Stimulated activated CD8-positive, alpha-beta memory T cell treated with anti-CD3 and anti-CD28 coated beads, Interleukin-7, amount 100 ng/mL, for 4 hours (primary cell): ENCODE measurements at places on chromosomes 12 and 14.

DNA sequence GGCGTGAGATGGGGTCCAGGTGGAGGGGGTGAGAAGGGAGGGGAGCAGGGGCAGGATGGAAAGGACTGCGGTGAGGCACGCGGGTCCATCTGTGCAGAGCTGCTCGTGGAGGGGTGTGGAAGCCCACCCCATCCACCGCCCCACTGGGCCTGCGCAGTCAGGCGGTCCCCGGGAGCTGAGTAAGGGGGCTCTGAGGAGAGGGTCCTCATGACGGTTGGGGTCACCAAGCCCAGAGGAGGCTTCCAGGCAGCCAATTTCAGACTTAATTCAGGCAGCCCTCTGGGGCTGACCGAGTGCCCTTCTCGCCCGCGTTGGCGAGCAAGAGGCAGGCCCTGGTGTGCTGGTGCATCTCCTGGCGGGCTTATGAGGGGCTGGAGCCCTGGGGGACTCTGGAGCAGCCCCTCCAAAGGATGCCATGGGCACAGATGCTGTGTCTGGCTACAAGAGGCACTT lies 115.5 kb downstream of the KIF26A start:
- no peak for DNase-seq

- no peak for DNase-seq
These were observed 15.7 kb downstream of the AMN start for GRCh38 chr14:102938191-102938590.

GRCh38 chr14:59688224-59689170 lies 111.9 kb upstream of the CCDC175 start:
- DNase-seq: no peak

DNA sequence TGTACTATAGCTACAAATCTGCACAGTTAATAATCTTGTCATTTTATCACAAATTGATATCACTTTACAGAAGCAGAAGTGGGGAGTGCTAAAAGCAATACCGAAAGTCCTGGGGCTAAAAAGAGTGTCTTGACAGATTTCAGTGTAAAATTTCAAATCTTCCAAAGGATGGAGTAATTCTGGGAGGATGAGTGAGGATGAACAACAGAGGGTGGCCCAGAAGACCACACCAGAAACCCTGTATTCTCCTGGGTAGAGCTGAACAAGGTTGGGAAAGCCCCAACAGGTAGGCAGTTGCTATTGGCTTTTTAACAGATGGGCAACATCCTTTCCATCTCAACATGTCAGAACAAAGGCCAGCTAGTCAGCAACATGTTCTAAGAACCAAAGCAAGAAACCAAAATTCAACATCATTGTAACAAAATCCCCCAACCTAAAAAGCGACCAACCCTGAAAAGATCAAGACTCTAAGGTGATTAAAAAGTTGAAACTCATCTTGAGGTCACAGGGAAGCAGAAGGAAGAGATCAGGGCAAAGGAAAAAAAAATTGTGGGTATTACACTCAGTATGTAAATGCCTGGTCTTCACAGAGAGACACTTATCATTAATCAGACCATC lies 38.8 kb downstream of the CBX5 start:
- DNase-seq: no peak

- no peak for DNase-seq
These were observed 21.1 kb upstream of the CERS5 start for GRCh38 chr12:50188241-50188781.

DNA sequence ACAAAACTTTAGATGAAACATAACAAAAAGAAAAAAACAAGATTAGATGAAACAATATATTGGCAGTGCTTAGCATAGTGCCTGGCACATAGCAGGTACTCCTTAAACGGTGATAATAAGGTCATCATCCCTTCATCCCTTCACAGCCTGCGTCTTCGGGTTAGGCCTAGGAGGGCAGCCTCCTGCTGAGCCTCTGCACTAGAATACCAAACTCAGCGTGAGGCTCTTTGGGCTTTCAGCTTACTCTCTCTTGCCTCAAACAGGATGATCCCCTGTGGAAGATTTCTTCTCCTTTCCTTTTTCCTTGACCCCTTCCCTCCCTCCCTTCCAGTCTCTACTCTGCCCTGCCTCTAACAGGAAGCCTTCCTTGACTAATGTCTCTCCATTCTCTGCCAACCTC lies 14.4 kb upstream of the FIGNL2 start:
- DNase-seq: no peak

DNA sequence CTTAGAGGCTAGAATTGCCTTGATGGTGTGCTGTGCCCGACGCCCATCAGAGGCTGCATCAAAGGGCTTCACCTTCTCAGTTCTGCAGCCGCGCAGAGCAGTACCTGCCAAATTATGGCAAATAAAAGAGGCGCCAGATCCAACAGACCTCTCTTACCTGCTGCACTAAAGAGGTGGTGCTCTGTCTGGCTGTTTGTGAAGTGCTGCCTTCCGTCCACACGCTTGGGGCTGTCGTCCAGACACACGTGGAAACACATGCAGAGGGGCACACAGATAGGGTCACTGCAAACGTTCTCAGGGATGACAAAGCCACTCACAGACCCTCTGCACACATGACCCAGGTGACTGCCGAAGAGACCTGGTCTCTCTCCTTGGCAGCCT lies 617.5 kb downstream of the VRK1 start:
- no peak for DNase-seq

DNA sequence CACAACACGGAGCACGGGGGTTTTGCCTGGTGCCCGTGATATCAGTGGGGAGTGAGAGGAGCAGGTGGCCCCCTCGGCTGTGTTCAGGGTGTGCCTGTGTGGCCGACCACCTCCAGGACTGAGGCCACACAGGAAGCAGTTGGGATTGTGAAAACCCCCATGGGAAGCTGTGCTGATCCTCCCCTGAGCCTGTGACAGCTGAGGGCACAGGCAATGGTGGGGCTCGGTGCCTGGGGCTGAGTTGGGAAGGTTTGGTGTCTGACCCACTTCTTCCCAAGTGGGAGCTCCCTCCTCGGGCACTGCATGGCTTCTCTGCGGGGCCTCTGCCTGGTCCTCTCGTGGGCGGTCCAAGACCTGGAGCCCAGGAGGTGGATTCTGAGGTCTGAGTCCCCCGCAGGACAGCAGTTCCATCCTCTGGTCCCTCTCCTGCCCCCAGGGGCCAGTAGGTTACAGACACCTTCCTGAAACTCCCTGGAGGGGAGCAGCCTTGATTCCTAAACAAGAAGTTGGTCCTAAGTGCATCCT lies 17.9 kb downstream of the PACS2 start:
- no peak for DNase-seq

DNA sequence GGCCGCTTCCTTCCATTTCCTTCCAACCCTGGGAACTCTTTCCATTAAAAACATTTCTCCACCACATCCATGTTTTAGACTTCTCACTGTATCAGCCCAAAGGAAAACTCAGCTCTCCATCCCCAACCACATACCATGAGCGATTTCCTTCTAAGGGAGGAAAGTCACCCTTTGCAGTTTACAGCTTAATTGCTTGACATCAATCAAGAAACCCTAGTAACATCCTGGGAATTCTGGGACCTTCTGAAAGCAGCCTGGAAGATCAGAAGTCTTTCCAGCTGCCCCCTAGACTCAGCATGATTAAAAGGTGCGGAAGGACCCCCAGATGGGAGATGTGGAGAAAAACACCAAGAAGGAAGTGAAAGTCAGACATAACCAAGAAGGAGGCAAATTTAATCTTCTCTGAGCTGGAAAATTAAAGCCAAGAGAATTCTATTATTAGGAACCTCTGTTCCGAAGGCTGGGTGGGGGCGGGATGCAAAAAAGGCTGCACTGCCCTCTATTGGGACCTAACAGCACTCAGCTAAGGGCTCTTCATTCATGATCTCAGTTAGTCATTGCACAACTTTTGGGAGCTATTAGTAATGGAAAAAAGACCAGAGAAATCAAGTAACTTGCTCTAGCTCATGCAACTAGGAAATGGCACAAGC lies 73.3 kb upstream of the PLXNC1 start:
- no peak for DNase-seq
